ENCODE measurements at places on chromosomes 4 and X.

- DNase-seq: no peak
These were observed 137.7 kb downstream of the CRLF2 start for GRCh38 chrX:1074755-1075154.

- DNase-seq: no peak
These were observed 542 bp downstream of the RNF150 start for GRCh38 chr4:141132709-141133145.

- no peak for DNase-seq
These were observed 14.4 kb downstream of the CCDC110 start for GRCh38 chr4:185457136-185457535.

DNA sequence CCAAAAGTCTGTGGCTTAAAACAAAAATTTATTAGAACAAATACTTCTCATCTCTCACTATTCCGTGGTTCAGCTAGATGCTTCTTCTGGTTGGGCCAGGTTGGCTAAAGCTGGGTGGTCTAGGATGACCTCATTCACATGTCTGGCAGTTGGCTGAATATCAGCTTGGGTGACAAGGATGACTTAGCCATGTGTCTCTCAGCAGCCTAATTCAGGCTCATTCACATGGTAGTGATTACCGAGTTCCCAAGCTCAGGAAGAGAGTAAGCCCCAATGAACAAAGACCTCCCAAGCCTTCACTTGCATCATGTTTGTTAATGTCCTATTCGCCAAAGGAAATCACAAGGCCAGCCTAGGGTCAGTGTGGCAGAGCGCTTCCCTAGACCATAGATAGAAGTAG lies 119.4 kb downstream of the FANCB start:
- no peak for DNase-seq

- no peak for DNase-seq
These were observed 2.8 kb upstream of the NKX1-1 start for GRCh38 chr4:1409079-1409478.

- DNase-seq: no peak
These were observed 20.8 kb upstream of the FAM13A start for GRCh38 chr4:89077761-89078160.

- no peak for DNase-seq
These were observed 47.3 kb upstream of the PPARGC1A start for GRCh38 chr4:23937173-23937572.

DNA sequence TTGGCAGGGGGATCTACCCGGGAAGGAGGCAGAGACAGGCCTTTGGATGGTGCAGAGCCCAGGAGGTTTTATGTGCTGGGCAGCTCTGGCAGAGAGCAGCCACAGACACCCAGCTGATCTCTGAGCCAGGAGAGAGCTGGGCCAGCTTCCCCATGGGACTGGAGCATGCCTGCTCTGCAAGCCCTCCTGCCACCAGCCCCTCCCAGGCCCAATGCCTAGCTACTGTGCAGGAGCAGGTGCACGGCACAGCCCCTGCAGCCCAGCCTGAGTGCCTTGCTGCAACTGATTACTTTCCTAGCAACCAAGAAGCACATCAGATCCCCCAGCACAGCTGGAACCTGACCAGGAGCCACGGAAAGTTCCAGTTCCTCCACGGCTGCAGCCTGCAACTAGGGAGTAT lies 57.8 kb upstream of the BEND2 start:
- no peak for DNase-seq

- no peak for DNase-seq
These were observed 924 bp upstream of the ENAM start for GRCh38 chr4:70627620-70628019.

DNA sequence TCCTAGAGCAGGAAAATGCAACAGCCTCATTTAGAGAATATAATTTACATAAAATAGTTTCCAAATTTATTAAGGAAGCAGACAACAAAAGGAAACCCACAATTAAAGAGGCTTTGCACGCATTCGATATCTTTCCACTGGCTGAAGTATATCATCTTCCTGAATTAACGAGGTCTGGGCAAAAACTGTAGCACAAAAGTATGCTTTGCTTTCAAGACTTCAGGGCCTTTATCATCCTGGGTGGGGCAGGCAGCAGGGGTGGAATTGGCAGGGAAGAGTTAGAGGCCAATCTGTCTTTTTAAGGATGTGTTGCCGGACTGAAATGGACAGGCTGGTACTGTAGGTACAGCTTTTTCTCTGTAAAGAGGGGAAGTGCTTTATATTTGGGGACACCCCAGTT lies 17.0 kb upstream of the STX18 start:
- DNase-seq: no peak

- DNase-seq: peak; percentile 33
These were observed 9.4 kb upstream of the CDS1 start for GRCh38 chr4:84573385-84574068.

DNA sequence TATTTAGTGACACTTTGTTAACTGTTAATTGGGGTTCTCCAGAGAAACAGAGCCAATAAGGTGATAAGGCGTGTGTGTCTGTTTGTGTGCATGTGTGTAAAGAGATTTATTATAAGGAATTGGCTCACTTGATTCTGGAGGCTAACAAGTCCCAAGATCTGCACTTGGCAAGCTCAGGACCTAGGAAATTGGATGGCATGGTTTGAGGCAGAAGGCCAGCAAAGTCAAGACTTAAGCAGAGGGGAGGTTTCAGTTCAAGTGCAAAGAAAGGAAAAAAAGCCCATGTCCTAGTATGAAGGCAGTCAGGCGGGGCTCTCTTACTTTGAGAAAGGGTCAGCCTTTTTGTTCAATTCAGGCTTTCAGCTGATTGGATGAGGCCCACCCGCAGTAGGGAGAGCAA lies 314.1 kb downstream of the BMPR1B start:
- DNase-seq: no peak

- no peak for DNase-seq
These were observed 444 bp downstream of the FREM3 start for GRCh38 chr4:143700046-143700415.

DNA sequence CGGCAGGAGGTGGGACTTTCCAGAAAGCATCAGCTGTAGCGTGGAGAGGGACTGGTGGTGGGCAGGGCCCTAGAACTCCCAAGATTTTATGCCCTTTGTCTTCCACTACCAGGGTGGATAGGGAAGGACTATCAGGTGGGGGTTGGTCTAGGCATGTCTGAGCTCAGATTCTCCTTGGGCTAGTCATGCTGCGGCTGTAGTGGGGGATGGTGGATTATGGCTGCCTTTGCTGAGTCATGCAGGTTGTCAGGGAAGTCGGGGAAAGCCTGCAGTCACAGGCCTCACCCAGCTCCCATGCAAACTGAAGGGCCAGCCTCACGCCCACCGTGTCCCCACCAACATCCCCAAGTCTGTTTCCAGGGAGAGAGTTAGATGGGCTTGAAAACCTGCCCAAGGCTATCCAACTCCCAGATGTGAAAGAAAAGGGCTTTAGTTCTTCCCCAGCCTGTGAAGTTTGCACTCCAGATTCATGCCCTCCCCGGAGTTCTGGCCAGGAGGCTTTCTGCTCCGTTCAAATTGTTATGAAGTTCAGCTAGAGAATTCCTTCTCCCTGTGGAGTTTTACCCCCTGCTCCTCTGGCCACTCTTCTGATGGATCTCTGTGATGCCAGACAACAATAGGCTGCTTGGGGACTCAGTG lies 13.4 kb upstream of the MEPE start:
- DNase-seq: no peak

GRCh38 chr4:140877781-140878180 lies 121.6 kb upstream of the TBC1D9 start:
- DNase-seq: no peak

DNA sequence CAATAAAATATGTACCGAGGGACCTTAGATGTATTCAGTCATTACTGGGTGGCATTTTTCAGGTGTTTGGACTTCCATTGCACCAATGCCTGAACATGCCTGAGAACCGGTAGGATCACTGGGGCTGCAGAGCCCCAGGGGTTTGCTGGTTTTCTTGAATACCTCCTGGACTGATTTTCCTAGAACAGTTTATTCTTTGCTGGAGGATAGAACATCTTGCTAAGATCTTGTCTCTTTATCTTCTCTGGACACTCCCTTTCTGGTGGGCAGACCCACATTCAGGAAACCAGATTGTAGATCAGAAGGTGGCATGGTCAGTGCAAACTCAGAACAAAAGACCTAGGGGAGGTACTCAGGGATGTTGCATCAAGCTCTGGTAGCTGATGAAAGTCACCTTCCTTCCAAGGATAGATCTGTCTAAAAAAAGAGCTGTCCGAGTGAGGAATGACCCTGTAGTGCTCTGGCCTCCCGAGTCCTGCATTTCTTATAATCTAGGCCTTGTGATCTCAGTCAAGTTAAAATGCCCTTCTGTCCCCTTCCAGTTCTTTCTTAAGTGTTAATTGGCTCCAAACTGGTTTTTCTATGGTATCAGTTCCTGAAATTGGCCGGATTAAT lies 84.8 kb downstream of the CLDN34 start:
- no peak for DNase-seq
